ENCODE measurements at places on chromosomes 13 and 19. TPM values are rescaled to one million over a fixed set of nuclear protein-coding genes. Genes with fewer than 3 reads are reported as not detected.

DNA sequence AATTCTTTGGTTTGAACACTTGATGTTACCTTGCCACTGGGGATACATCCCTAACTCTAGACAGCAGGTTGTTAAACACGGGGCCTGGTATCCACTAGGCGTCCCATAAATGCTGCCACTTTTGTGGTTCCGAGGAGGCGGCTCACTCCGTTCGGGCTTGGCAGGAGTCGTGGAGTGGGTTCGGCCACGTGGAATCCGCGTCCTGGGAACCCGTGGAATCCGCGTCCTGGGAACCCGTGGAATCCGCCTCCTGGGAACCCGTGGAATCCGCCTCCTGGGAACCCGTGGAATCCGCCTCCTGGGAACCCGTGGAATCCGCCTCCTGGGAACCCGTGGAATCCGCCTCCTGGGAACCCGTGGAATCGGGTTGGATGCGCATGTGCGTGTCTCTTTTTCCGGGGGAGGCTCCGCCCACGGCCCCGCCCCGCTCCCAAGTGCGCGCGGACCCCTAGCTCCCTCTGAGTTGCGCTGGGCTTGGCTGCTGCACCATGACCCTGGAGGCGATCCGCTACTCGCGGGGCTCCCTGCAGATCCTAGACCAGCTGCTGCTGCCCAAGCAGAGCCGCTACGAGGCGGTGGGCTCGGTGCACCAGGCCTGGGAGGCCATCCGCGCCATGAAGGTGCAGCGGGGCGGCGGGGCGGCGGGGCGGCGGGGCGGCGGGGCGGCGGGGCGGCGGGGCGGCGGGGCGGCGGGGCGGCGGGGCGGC, at the start of gene MRI1:
TSS of gene MRI1 (plus strand) at position 422 of the 707 bp plus-strand sequence. CDS start at position 489, 67 bp downstream.
- DNase-seq: peak; percentile 69

GRCh38 chr13:35930665-35931631, 200.2 kb downstream of the DCLK1 start:
- no peak for DNase-seq

DNA sequence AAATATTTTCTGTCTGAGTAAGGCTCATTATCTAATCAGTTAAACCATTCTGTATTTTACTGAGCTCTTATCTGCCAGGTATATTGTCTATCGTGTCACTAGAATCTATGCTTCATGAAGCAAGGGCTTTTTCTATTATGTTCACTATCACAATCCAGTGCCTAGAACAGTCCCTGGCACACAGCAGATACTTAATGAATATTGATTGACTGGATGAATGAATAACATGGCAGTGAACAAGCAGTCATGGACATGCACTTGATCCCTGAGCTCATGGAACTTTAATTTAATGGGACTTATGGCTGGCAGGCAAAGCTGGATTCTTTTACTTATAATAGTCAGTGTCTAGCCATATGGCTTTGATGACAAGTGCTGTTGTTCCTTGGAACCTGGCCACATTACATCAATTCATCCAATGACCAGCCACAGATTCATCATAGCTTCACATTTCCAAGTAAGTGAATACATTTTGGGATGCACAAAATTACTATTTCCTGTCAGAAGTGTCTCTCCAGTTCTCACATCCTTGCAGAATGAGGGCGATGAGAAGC, 214.8 kb downstream of the COG6 start:
- DNase-seq: no peak

KRTDAP gene
- not detected for total RNA-seq

DNA sequence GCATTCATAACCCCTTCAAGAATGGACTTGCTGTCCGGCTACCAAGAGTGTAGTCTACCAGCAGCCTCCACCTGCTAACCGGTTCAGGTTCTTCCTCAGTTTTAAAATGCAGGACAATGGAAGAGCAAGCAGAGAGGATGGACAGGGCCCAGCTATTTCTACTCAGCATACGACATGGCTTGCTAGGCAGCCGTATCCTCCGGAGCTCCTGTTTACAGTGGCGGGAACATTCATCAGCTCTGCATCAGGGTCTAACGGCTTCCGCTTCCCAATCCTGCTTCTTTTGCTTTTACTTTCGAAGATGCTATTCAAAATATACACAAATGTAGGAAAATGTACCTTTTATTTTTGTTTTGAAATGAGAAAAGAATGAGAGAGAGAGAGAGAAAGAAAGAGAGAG, 118.5 kb downstream of the TRPC4 start:
- DNase-seq: no peak

SYNE4 gene
- total RNA-seq: 11.6 TPM

- no peak for DNase-seq
Measured at GRCh38 chr19:39481229-39481545, 549 bp downstream of the TIMM50 start.
